T-helper 2 cell treated with Interferon-gamma antibody and Interleukin-4, amounts not matched to agents 100 ng/mL and 5 ng/mL, for 36 hours (primary cell): ENCODE measurements at places on chromosomes 2 and 18. TPM values are rescaled to one million over a fixed set of nuclear protein-coding genes. Genes with fewer than 3 reads are reported as not detected.

RIT2 gene
- total RNA-seq = not detected in 2 replicates

LOXHD1 gene
- not detected in 2 replicates for total RNA-seq

CCL20 gene
- not detected in 2 replicates for total RNA-seq

GCG gene
- not detected in 2 replicates for total RNA-seq

LCT gene
- 0.64 and 0.86 TPM in 2 replicates for total RNA-seq

TPO gene
- 1.2 and 1.8 TPM in 2 replicates for total RNA-seq

NT5DC4 gene
- not detected in 2 replicates for total RNA-seq

CNRIP1 gene
- total RNA-seq = not detected in 2 replicates
